ENCODE measurements at places on chromosomes 12 and 14. TPM values are rescaled to one million over a fixed set of nuclear protein-coding genes. Genes with fewer than 3 reads are reported as not detected.

GRCh38 chr12:76250256-76250655 lies 98.0 kb downstream of the BBS10 start:
- no peak for DNase-seq

The CPSF2 gene
- 108 TPM for total RNA-seq

DNA sequence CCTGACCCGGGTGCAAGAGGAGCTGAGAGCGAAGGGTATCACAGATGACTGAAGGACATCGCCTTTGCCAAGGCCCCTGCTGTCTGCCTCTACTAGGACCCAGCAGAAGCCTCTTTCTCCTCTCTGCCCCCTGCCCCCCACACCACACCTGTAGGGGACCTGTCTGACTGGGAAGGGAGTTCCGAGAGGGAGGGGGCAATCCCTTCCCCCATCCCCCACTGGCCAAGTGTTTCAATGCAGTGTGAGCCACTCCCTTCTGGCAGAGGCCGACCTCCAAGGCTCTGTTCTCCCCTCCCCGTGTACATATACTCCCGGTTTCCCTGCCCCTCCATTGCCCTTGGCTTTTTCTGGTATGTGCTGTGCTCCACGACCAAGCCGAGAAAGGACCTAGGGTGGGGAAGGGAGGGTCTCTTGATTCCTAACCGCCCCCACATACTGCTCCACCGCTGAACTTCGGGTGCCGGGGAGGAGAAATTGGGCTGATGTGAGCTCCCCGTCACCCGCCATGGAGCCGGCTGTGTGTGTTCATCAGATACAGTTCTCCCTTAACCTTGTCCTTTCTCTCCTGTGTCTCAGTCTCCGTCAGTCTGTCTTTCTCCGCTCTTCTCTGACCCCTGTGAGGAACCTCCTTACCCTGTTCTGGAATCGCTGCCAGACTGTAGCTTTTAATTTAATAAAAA lies 2.0 kb upstream of the ARHGEF25 start:
- peak; percentile 71 for DNase-seq

DNA sequence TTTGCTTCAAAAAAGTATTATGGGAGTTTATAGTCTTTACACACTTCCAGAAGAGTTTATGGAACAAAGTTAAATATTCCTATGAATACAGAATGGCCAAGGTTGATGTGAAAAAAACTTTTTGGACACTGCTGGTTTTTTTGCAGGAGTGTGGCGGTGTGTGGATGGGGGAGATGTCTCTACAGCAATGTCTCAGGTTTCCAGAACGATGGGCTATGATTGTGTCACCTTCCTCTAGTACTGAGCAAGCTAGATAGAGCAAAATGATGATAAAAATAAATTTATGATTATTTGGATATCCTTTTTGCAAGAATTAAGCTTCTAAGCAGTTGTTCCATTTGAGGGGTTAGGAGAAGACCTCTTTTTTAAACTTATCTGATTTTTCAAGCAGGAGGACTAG lies 37.9 kb downstream of the FBXO34 start:
- DNase-seq: no peak

The NFYB gene
- total RNA-seq: 52.5 TPM

DNA sequence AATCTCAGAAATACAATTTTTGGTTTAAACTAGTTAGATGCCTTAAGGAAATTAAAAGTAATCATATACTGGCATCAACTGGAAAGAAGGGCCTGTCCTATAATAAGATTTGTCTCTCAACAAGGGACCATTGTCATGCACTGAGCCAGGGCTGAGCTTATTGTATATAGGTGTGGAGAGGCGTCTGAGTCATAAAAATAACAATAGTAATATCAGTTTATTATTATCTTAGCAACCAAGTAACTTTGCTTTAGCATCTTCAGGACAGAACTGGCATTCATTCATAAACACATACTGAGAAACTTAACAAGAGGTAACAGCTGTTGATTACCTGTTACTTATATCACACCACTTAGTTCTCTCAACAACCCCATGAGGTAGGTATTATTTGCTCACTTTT lies 7.1 kb downstream of the KRT75 start:
- no peak for DNase-seq

The MDP1 gene
- total RNA-seq: 18.8 TPM

The OR6C2 gene
- total RNA-seq: not detected

The ZBTB25 gene
- 8.2 TPM for total RNA-seq

DNA sequence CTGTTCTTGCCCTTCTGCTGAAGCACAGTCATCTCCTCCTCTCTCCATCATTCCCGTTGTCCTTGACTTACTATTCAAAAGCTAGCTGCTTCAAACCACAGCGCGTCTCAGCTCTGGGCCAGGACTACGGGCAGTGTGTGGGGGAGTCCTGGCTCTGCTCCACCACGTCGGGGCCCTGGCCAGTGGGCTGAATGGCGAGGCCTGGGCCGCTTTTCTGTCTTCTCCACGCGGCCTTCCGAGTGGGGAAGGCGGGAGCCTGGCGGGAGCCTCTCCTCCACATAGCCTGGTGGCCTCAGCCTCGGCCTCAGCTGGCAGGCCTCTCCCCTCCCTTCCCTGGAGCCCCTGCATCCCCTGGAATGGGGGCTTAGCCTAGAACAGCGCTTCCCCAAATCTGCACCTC lies 16.5 kb downstream of the ANKRD9 start:
- no peak for DNase-seq

The RASAL1 gene
- 2.3 TPM for total RNA-seq

- no peak for DNase-seq
Measured at GRCh38 chr12:82099216-82099615, 259.0 kb downstream of the CCDC59 start.

- DNase-seq: no peak
Measured at GRCh38 chr12:57813111-57813970, 5.2 kb downstream of the AVIL start.

DNA sequence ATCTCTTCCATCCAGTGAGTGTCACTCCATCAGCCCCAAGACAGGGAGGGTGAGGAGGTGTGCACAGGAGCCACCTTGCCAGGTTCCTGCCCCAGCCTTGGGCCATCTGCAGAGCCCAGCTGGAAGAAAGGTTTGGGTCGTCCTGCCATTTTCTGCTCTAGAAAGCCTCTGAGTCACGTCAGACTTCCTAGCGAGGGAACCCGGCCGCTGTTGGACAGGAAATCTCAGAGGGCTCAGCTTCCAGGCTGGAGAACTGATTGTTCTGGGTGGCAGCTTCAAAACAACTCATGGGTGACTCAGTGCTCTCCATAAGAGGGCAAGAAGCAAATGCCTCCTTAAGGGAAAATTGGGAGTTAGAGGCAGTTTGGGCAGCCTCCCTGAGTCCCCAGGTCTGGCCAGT lies 16.6 kb downstream of the HIP1R start:
- DNase-seq: no peak

DNA sequence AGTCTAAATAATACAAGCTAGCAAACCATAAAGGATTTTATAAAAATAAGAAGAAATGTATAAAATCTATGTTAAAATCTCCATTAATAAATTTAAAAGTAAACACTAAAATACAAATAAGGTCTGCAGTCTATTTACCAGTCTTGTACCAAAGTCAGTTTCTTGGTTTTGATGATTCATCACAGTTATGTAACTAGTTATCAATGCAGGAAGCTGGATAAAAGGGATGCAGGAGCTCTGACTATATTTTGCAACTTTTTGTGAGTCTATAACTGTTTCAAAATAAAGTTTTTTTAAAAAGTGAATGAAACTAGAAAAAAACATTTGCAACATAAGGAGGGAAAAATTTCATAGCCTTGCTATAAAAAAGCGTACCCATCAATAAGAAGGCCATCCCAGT lies 151.5 kb downstream of the DERA start:
- no peak for DNase-seq

Data from H9 (cell line).